ENCODE measurements at places on chromosomes 5 and 9.

DNA sequence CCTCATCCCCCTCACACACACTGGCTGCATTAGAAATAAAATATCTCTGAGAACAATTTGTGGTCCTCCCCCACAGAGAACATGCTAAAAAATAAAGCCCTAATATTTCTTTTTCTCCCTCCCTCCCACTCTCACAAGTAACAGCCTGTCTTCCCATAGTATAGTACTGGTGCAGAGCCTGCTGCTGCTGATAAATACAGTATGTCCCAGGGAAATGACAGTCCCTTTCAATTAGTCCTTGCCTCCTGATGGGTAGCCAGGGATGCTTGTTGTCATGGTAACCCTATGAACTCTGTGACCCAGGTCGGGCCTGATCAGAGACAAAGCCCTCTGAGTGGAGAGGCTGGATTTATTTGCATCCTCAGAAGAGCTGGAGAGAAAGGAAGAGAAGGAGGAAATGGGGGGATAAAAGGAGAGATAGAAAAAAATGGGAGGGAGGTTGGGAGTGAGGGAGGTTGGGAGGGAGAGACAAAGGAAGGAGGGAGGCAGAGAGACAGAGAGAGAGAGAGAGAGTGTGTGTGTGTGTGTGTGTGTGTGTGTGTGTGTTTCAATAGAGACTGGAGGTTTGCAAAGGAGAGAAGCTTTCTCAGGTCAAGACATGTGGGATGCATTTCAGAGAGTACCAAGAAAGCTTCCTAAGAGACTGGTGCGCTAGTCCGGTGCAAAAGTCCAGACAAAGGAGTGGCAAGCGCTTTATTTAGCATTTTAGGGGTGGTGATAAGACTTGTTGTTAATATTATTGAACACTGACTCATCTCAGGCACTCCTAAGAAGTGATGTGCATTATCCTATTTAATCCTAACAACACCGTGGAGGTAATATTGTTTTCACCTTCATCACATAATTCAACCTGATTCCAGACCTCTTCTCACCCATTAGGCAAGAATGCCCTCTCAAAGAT is 260.8 kb downstream of the FAM114A2 start:
- peak; percentile 53 for DNase-seq

GRCh38 chr9:36328798-36329411 is 70.7 kb upstream of the GNE start:
- DNase-seq = peak; percentile 51

DNA sequence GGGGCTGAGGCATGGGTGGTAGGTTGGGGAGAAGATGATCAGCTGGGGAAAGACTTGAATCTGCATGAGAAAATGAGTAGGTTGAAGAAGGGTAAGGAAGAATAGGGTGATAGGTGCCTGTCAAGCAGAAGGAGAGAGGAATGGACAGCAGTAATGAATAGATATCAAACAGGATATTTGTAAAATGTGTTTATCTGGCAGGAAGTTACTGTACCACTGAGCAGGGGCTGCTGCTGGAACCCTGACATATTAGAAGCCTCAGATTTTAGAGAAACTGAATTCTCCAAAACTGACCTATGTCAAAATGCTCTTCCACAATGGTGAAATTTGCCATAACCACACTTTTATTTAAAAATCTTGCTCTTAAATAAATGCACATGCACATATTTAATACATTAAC is 41.0 kb downstream of the CCDC192 start:
- DNase-seq = no peak

- no peak for DNase-seq
Observed at GRCh38 chr5:132628814-132629213, 29.2 kb upstream of the IL13 start.

DNA sequence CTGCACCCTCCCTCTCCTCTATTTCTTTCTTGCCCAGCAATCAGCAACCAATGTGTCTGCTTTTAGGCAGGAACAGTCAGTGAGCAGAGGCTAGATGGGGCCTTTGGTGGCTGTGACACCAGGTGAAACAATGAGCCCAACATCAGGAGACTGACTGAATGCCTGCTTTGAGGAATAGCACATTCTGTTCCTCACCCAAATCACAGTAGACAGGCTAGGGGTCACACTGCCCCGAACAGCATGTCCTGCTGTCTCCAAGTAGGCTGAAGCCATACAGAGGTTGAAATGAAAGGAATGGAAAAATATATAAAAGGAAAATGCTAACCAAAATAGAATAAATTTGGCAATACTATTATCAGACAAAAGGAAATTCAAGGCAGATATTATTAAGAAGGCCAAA is 122.5 kb upstream of the GDNF start:
- no peak for DNase-seq

- DNase-seq = no peak
Observed at GRCh38 chr9:129336601-129337331, 158.7 kb upstream of the IER5L start.

DNA sequence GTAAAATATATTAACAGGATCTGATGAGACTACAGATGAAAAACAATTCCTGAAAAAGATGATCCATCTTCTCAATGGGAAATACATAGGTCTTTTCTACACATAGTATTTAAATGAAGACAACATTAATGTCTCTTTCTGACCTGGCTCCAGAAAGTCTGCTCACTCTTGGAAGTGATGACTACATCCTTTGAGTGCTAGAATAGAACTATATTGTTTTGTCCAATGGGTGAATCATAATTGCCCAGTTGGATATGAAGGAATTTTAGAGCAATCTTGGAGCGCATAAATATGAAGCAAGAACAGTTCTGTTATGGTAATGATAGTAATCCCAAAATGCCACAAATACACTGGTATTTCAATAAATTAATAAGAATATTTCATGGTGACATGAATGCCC is 322.1 kb downstream of the DEPDC1B start:
- no peak for DNase-seq

DNA sequence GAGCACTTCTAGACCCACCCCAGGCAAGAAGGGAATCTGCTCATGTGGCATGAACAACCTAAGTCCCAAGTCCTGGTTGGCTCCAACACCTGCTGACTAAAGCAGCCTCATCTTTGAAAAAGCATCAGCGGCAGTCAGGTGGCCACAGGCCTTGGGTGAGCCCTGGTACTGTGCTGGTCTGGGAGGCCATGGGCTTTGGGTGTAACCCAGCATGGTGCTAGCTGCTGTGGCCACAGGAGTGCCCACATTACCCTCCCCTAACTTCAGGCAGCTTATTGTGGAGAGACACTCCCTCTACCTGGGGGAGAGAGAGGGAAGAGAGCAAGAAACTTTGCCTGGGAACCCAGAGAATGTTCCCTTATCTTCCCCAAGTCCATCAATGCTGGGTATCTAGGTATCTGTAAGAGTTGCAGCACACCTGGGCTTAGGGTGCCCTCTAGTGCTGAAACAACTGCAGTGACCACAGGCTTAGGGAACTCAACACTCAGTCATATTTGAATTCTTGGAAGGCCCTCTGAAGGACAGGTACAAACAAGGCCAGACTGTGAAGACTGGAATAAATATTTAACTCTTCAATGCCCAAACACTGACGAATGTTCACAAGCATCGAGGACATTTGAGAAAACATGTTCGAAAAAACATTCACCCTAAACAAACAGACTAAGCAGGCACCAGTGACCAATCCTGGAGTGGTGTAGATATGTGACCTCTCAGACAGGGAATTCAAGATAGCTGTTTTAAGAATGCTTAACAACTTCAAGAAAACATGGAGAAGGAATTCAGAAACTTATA is 69.9 kb upstream of the OR2K2 start:
- no peak for DNase-seq

- no peak for DNase-seq
Observed at GRCh38 chr5:150347451-150347850, 10.0 kb upstream of the TCOF1 start.

- DNase-seq = peak; percentile 1
Observed at GRCh38 chr9:108761655-108762347, 94.0 kb downstream of the ACTL7B start.

DNA sequence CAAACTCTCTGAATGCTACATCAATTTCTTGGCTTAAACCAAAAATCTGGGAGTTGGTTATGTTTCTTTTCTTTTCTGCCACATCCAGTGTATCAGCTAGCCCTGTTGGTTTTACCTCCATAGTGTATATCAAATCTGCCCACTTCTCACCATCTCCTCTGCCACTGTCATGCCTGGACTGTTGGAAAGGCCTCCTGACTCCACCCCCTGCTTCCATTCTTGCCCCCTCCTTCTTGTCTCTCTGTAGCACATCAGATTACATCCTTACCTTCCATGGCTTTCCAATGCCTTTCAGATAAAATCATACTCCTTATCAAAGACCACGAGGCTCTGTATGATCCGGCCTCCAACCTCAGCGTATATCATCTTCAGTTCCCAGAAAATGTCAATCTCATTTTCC is 35.4 kb downstream of the STXBP1 start:
- no peak for DNase-seq

DNA sequence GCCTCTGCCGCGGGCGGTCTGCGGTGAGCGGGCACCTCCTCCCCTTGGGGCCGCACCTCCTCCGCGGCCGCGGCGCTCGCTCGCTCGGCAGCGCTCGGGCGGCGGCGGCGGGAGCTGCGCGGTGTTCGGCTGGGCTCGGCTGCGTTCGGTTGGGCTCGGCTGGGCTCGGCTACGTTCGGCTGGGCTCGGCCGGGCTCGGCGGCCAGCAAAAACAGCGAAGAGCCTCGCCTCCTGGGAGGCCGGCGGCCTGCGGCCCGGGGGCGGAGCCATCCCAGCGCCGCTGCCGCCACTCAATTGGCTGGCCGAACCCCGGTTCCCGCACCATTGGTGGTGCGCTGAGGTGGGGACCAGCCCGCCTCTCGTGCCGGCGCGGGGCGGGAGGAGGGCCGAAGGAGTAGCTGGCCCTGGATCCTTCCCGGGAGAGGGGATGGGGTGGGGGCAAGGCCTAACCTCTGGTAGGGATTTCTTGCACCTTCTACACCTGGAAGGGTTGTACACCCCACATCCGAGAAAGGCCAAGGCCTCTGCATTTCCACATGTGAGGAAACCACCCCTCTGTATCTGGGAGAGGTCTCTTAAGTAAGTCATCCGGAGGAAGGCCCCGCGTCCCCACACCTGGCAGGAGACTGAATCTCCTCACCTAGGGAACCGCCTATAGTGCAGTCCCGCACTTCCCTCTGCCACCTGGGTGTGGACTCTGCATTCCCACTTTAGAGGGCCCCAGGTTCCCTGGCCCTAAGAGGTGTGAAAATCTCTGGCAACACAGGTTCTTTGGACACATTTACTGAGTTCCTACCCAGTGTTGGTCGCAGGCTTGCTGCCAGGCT is at the start of gene ENHO:
Gene ENHO (minus strand): TSS at position 20 of the 827 bp plus-strand sequence. CDS start 1,295 bp downstream, outside the sequence.
- DNase-seq = peak; percentile 77

GRCh38 chr5:168679515-168679920 is 100.3 kb upstream of the PANK3 start:
- DNase-seq = peak; percentile 41
